Suppressor macrophage treated with lipopolysaccharide for 1 hour (primary cell): ENCODE measurements at places on chromosomes 13 and 19.
A peak's percentile ranks its signal among the peaks of the same experiment; 100 is the strongest.

GRCh38 chr13:99843872-99844271 is 127.7 kb downstream of the ZIC5 start:
- no peak for DNase-seq

GRCh38 chr19:5955636-5955935 is 22.4 kb downstream of the RANBP3 start:
- DNase-seq: no peak

- no peak for DNase-seq
Measured at GRCh38 chr13:89163096-89163495, 1491.9 kb downstream of the SLITRK5 start.

DNA sequence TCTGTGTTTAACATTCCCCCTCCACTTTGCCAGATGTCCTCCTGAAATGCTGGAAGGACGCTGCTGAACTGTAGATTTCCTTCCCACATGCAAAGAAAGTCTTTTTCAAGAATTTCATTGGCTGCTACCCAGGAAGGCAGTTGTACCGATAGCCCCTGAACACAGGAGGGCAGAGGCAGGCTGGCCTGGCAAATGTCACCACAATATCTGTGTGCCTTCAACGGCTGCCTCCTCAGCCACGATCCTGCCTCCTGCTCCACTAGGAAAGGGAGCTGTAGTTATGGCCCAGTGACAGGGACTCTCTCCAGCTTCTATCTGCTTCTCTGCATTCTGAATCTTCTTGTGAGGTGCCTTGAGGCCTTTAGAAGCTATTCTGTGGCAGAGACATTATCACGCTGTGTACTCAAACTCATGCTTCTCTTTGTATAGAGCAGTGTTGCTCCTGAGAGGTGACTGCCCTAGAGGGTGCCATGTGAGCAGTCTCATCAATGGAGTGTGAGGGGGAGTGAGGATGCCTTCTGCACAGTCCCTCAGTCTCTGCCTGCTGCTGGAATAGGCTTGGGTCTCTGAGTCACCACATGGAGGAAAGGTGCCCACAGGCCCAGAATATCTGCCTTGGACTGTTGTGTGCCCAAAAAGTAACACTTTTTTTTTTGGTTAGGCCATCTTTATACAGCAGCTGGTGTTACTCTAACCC is 279.8 kb downstream of the DNAJC15 start:
- DNase-seq: peak; percentile 51
